ENCODE measurements at places on chromosomes 3 and 15.

DNA sequence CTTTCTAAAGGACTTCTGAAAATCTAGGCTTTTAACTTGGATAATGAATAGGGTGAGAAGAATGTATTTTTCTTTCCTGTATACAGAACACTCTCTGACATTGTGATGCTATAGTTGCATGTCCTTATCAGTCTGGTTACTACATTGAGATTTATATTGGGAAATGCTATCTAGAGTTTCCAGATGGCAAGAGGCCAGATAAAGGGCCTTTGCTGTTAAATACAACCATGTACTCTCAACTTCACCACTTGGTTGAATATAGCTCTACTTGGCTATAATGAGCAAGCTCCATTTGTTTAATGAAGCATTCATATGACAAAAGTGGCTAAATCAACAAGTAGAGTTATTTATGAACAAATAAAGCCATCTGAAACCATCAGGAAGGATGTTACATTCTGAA lies 91.0 kb downstream of the IGSF11 start:
- DNase-seq = no peak

DNA sequence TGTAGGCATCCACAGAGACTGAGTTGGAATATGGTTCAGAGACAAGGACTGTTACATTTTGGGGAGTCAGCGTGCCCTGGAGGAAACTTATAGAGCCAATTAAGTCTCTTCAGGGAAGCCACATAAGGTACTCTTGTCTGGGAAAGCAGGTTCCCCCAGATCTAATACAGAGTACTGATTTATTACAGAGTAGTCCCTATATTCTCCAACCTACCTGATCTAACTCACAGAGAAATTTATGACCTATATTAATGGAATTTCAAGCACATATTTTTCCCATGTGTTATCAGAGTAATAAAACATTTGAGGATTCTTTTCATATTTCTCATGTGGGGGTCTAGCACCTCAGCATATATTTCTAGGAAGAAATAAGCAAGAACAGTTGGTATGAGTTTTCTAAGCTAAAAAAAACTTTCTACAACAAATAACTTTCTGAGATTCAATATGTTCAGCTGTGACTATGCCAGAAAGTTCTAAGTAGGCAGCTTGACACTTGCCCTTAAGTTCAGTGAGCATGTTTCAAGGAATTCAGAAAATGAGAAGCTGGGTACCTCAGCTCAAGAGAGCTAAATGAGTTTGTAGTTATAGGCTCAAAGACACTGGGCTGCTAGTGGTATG lies 75.3 kb upstream of the COL8A1 start:
- DNase-seq = no peak

DNA sequence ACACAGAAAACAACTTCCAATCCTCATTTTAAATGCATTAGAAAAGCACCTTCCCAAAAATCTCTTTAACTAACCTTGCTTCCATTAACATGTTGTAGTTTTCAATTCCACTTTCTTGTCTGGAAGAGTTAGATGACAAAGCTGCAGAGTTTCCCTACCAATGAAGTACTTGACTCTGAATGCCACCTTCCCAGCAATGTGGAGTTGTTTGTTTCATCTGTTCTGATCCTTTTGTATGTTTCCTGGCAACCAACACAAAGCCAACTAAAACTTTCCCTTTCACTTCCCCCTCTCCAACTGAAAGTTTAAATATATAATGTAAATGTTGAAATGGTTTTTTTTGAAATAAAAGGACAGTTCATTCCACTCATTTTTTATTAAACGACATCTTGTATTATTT lies at the start of gene WDR49:
WDR49 (minus strand) TSS at position 183 of the 400 bp plus-strand sequence. CDS start 517 bp downstream, outside the sequence.
- DNase-seq = no peak

DNA sequence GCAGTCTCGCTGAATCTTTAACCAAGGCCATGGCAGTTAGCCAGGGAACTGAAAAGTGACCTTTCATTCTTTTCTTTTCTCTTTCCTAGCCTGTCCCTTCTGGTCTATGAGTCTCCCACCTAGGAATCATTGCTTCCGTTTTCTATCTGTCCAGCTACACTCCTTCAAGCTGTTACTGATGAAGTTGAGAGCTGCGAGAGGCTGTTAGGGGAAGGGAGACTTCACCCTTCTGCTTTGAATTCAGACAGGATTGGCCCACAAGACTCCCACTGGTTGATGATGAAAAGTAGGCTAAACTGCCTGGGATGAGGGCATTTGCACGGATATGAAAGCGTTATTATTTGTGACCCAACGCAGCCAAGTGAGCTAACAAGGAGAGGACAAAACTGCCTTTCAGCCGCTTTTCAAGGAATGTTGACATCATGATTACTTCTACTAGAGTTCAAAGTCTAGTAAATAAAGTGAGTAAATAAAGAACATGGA lies 30.2 kb downstream of the EIF4E3 start:
- no peak for DNase-seq

Data from stimulated activated CD4-positive, alpha-beta T cell treated with anti-CD3 and anti-CD28 coated beads, Interleukin-15, amount 100 ng/mL, for 24 hours (primary cell).